ENCODE measurements at places on chromosomes 3 and 15.

GRCh38 chr3:117611211-117611610 is 901.6 kb downstream of the TUSC7 start:
- no peak for DNase-seq

DNA sequence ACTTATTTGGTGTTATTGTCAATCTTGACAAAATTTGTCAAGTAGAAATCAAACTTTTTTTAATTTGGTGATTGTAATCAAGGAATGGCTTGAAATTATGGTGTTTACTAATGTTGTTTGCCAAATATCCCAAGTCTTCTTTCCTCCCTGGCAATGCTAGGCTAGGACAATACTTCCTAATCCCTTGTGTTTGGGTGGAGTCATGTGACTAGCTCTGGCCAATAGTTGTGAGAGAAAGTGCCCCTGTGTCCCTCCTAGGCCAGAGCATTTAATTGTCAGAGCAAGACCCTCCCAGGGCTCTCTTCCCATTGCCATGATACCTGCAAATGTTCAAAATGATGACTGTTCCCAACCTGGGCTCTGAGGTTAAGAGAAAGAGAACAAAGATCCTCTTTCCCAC is 132.7 kb downstream of the ANXA2 start:
- no peak for DNase-seq

DNA sequence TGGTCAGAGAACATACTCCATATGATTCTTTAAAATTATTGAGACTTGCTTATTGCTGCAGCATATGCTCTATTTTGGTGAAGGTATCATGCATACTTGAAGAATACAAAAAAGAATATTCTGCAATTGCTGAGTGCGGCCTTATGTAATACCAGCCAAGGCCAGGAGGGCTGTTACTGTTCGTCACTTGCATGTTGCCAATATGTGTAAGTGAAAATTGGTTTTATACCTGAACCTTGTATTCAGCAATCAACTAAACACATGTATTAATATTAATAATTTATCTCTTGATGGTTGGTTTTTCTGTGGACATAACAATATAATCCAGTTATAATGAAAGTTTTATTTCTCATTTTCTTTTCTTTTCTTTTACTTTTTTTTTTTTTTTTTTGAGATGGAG is 13.9 kb upstream of the GABRA5 start:
- DNase-seq = no peak

DNA sequence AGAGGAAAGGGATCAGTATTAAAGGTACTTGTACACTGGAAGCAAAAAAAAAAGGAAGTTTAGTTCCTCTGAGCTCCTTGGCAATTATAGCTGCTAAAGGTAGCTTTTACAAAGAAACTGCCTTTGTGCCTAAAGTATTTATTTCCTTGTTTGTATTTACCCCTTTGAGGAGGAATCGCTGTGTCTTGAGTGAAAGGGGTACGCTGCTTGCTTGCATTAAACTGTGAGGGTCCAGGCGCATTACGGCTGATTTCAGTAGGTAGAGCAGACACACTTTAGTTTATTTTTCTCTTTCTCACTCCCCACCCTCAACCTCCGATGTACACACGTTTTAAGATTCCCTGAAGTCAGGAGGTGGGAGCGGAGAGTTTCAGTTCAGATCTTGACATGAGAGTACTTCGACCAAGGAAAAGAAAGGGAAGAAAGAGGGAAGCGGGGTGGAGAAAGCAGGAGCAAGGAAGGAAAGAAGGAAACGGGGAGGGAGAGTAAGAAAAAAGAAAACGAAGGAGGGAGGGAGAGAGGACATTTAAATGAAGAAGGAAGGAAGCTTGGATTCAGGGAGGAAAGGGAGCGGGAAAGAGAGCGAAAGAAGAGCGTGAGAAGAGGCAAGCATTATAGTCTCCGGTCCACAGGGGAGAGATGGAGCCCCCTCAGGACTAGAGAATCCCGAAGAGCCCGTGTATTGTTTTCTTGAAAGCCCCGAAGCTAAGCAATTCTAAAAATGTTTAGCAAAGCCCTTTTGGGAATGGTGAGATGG is 1.2 kb upstream of the MME start:
- no peak for DNase-seq

DNA sequence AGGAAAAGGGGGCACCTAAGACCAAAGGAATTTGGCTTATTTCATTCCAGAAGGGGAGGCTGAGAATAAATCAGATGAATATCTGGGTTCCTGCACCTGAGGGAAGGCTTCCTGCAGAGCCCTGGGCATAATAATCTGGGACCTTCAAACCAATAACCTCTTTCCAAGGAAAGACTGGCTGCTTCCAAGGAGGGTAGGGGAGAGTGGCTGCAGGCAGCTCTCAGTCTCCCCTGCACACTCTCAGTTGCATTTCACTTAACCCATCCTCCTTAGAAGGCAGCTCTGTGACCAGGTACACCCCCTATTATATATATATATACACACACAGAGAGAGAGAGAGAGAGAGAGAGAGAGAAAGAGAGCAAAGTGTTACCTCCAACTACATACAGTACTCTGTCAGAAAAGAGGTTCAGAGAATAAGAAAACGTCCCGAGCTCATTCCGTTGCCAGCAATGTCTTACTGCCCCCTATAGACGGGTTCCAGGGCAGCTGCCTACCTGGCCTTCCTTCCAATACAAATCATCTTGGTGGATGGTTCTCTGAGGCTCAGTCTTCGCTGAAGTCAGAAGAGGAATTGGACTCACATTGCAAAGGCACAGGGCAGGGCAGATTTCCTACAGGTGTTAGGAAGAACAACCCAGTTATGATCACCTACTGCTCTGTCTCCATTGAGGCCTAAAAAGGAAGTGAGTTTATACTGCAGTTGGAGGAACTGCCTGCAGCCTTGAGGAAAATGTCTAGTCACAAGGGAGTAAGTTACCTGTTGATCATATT is 26.1 kb downstream of the CAPN3 start:
- no peak for DNase-seq

GRCh38 chr3:61807865-61808276 is 246.5 kb downstream of the PTPRG start:
- no peak for DNase-seq

DNA sequence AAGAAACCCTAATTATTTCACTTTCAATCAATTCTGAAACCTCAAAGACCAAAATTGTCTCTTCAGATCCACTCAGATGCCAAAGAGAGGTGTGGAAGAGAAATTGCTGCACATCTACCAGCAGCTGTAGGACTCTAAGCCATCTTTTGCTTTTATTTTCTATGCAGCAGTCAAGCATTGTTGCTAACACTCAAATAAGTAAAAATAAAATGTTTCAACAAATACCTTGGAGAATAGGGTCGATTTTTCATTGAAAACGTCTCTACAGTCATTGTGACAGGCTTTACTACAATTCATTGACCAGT is 66.4 kb upstream of the CFAP20DC start:
- DNase-seq = no peak

- no peak for DNase-seq
Observed at GRCh38 chr3:187445356-187445755, 77.2 kb downstream of the RTP4 start.

DNA sequence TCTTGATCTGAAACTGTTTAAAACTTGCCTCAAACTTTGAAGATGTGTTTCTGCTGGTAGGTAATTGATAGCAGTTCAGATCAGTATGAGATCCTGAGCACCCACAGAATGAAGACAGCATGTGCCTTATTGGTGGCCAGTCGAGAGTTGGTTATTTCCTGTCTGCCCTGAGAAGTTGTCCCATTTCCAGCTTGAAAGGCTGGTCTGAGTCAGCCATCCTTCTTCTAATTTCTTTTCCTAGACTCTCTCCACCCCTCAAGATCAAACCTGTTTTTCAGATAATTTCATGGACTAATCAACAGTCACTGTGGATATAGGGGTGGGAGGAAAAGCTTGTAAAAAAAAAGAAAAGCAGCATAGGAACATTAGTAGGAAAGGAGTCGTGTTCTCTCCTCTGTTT is 464.4 kb downstream of the FOXP1 start:
- DNase-seq = no peak
